Cardiac fibroblast (primary cell): ENCODE measurements at places on chromosomes 5 and 9.

GRCh38 chr5:138631096-138631928, 56.1 kb upstream of the HSPA9 start:
- DNase-seq, result no peak

DNA sequence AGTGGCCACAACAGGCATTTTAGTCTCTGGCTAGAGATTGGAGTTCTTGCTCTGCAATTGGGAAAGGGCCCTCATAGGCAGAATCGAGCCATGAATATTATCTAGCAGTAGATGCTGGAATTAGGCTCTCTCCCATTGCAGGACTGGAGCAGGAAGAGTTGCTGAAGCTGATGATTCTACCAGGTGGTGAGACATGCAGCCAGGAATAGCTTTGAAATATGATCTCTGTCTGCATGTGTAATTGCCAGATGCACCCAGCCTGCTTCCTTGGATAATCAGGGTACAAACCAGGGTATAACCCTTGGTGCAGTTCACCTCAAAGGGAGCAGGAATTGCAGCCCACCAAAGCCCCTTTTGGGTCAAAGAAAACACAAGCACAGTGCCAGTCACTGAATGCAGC, 211.4 kb upstream of the FTMT start:
- no peak for DNase-seq

DNA sequence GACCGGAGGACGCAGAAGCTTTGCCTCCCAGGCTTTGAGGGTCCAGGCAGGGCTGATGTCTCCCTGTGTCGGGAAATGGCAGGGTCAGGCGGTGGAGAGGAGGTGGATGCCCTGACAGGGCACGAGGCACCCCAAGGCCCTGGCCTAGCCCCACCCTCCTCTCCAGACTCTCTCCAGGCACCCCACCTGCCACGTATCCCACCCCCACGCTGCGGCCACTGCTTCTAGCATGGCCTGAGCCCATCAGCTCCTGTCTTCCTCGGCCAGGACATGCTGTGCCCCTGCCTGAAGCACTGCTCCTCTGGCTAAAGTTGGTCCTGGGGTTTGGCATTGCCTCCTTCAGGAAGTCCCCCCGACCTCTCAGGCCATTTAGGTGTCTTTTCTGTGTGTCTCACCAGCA, 64.2 kb upstream of the RXRA start:
- no peak for DNase-seq

DNA sequence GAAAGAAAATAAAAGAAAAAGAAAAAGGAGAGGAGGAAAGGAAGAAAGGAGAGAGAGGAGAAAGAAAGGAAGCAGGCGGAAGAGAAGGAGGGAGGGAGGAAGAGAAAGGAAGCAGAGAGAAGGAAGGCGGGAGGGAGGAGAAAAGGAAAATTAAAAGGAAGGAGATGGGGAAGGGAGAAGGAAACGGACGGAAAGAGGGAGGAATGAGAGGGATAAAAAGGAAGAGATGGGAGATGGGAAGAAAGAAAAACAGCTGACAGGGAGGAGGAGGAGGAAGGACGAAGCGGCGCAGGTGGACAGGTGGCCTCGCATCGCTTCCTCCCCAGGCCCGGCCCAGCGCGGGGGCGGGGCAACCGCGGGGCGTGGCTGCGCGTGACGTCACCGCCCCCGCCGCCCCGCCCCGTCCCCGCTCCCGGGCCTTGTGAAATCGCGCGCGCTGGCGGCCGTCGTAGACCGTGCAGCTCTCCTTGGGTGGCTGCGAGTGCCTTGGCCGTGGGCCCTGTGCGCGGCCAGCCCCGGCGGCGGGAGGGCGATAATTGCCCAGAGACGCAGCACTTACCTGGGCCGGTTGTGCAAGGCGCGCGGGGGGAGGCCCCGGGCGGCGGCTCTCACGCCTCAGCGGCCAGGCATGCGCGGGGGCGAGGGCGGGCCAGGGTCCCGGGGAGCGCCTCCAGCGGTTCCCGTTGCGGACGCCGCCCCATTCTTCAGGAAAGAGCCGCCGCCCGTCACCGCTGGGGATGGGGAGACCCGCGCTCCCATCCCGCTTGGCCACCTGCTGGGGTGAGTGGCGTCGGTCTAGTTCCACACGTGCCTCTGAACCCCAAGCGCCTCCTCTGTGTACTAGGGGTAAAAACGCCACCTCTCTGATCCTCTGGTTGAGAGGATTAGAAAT, 49.6 kb upstream of the FOXE1 start:
- peak; percentile 56 for DNase-seq

GRCh38 chr5:57478826-57479225, 3.8 kb downstream of the ACTBL2 start:
- DNase-seq, result peak; percentile 25

- no peak for DNase-seq
Observed at GRCh38 chr5:108587821-108588220, 159.9 kb upstream of the FER start.

DNA sequence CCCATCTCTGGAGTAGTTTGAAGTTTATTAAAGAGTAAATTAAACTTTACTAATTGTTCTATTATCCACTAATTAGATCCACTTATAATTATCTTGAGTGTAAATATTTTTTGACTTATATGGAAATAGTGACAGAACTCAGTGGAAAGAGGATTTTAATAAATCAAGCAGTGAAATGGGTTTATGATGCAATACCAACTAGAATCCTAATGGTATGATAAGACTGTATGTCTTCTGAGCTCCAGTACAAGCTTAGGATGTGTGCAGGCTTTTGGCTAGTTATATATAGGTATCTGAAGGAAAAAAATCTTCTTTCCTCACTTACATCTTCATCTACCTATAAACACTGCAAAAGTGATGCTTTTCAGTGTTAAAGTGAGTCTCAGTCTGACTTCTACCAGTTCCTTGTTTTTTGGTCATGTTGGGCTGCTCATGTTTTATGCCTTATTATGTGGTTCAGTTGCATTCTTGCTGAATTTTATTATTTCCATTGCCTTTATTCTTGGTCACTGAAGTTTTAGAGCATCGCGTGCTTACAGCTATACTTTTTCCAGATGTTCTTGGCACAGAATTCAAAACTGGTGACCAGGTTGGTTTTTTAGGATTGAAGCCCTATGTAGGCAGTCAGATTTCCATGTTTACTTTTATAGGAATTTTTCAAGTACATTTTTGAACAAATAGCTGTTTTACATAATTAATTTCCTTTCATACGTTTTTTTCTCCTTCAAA, 30.5 kb downstream of the XRCC4 start:
- DNase-seq, result no peak

DNA sequence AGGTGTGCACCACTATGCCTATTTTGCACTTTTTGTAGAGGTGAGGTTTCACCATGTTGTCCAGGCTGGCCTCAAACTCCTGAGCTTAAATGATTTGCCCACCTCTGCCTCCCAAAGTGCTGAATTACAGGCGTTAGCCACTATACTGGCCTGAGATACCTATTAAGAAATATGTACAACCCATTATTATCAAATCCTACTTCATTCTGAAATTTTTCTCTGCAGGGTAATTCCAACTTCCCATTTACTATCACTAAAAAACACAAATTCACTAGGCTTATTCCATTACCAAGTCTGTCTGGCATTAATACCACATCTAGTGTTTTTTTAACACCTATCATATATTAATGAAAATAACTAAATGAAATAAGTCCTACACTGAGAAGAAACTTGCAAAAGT, 18.2 kb downstream of the PPP2CA start:
- no peak for DNase-seq

DNA sequence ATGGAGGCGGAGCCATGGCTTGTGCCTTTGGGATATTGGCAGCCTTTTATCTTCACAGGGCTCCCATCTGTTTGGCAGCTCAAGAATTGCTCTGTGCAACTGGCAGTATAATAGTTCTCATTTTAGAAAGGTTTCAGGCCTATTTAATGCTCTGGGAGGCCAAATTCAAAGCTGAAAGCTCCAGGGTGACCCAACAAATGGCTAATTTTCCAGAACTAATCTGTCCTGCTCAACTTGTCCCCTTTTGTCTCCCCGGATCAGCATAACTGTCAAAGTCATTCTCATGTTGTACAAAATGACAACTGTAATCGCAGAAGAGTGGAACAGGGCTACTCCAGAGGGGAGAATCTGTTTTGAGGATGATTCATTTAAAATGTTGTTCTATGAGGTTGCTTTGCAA, 52.6 kb upstream of the CXCL14 start:
- DNase-seq, result no peak

- no peak for DNase-seq
Observed at GRCh38 chr5:31990701-31991110, 183.4 kb downstream of the GOLPH3 start.

- no peak for DNase-seq
Observed at GRCh38 chr9:131111186-131111853, 14.1 kb upstream of the NUP214 start.

- DNase-seq, result no peak
Observed at GRCh38 chr5:108983461-108984092, 235.9 kb downstream of the FER start.
